IMR-90 (cell line): ENCODE measurements at places on chromosomes 6 and 20. TPM values are rescaled to one million over a fixed set of nuclear protein-coding genes. Genes with fewer than 3 reads are reported as not detected.

The CCM2L gene
- polyA plus RNA-seq = not detected in 2 replicates

The GRM1 gene
- not detected in 2 replicates for polyA plus RNA-seq

The PRR18 gene
- not detected in 2 replicates for polyA plus RNA-seq

The FOXQ1 gene
- 0.09 TPM in 1 of 2 replicates, not detected in the other for polyA plus RNA-seq

The SCRT2 gene
- not detected in 2 replicates for polyA plus RNA-seq

The SNAP25 gene
- 2.0 and 2.8 TPM in 2 replicates for polyA plus RNA-seq

The EFCAB8 gene
- polyA plus RNA-seq = 0.03 TPM in 1 of 2 replicates, not detected in the other

The CDYL gene
- 14.2 and 15.3 TPM in 2 replicates for polyA plus RNA-seq

The GPR6 gene
- polyA plus RNA-seq = not detected in 2 replicates

The TCF19 gene
- polyA plus RNA-seq = 13.1 and 15.1 TPM in 2 replicates

The EEF1A2 gene
- polyA plus RNA-seq = 3.2 and 4.6 TPM in 2 replicates

The ZC2HC1B gene
- polyA plus RNA-seq = not detected in 2 replicates

The TCF15 gene
- not detected in 2 replicates for polyA plus RNA-seq

The LTB gene
- polyA plus RNA-seq = not detected in 2 replicates

The MAFB gene
- polyA plus RNA-seq = 0.07 and 0.10 TPM in 2 replicates

The SLC32A1 gene
- polyA plus RNA-seq = not detected in 2 replicates

The LHFPL5 gene
- not detected in 2 replicates for polyA plus RNA-seq

The EDN1 gene
- 8.5 and 9.0 TPM in 2 replicates for polyA plus RNA-seq

The SAPCD1 gene
- 2.2 and 2.3 TPM in 2 replicates for polyA plus RNA-seq

The PRPH2 gene
- 0.90 and 1.0 TPM in 2 replicates for polyA plus RNA-seq

The ARG1 gene
- polyA plus RNA-seq = not detected in 2 replicates

The TMX4 gene
- polyA plus RNA-seq = 4.7 and 5.4 TPM in 2 replicates

The CTNNBL1 gene
- polyA plus RNA-seq = 29.9 and 30.2 TPM in 2 replicates

The WFDC10B gene
- not detected in 2 replicates for polyA plus RNA-seq

The RALGAPB gene
- 11.2 and 12.7 TPM in 2 replicates for polyA plus RNA-seq

The TMEM14C gene
- polyA plus RNA-seq = 170 and 175 TPM in 2 replicates

The STMND1 gene
- not detected in 2 replicates for polyA plus RNA-seq

The SYTL3 gene
- 2.8 and 2.9 TPM in 2 replicates for polyA plus RNA-seq

The MAP3K5 gene
- polyA plus RNA-seq = 4.9 and 5.4 TPM in 2 replicates

The SLC26A8 gene
- 0.07 TPM in 1 of 2 replicates, not detected in the other for polyA plus RNA-seq

The MUCL3 gene
- not detected in 2 replicates for polyA plus RNA-seq

The TINAG gene
- not detected in 2 replicates for polyA plus RNA-seq

The TRIM10 gene
- polyA plus RNA-seq = not detected in 2 replicates

The RBPJL gene
- not detected in 2 replicates for polyA plus RNA-seq

The FNDC1 gene
- polyA plus RNA-seq = 0.03 and 0.04 TPM in 2 replicates

The CST5 gene
- not detected in 2 replicates for polyA plus RNA-seq
